Stimulated activated CD8-positive, alpha-beta memory T cell treated with anti-CD3 and anti-CD28 coated beads, Interleukin-2, amount 100 ng/mL, for 48 hours (primary cell): ENCODE measurements at places on chromosomes 12 and 14.

DNA sequence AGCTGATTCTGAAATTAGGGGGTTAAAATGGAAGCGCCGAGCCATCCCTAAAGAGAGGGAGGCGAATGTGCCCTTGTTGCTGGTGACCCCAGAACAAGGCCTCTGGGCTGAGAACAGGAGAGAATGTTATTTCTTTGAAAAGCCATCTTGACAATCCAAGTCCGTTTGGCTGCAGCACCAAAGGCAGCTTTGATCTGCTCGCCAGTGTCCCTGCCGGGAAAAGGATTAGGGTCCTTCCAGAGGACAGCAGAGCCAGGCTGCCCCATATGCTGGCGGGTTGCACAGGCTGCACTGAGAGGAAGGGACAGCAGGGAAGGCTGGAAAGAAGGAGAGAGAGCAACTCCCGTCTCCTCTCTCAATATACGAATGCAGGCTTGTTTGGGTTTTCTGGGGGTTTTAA is 141.7 kb downstream of the TMEM132C start:
- no peak for DNase-seq

GRCh38 chr14:31263485-31264133 is 56.0 kb upstream of the HECTD1 start:
- DNase-seq: no peak

DNA sequence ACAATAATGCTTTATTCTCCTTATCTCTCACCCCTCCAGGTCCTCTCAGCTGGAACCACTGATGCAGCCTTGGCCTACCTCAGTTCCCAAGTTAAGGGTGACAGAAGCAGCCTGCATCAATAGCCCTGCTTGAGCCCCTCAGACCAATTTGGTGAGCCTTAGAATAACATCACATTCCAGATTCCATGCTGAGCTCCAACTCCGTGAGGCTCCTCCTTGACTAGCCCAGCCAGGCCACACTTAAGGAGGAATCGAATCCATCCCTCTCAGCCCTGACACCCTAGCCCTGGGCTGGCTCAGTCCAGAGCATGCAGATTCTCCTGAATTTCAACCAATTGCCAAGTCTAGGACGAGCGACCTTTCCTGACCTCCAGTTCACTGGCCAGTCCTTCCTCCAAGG is 91.1 kb downstream of the ARMH4 start:
- no peak for DNase-seq

DNA sequence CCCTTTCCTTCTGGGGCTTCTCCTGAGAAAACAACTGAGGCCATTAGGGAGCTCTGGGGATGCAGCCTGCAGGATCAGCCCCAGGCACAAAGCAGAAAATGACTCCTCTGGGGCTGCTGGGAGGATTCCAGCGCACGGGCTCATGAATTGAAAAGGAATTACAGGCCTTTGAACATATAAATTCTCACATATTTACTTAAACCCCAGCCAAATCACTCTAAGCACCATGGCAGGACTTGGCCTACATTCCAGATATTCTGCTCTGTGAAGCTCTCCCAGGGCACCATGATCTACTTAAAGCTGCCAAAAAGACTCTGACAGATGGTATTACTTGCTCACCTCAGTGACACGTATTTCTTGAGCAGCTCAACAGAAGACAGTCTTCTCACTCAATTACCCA is 87.2 kb downstream of the ZFC3H1 start:
- no peak for DNase-seq

- no peak for DNase-seq
These were observed 5.7 kb downstream of the CD69 start for GRCh38 chr12:9755035-9755434.

- no peak for DNase-seq
These were observed 62.9 kb downstream of the EPS8 start for GRCh38 chr12:15726027-15726877.

DNA sequence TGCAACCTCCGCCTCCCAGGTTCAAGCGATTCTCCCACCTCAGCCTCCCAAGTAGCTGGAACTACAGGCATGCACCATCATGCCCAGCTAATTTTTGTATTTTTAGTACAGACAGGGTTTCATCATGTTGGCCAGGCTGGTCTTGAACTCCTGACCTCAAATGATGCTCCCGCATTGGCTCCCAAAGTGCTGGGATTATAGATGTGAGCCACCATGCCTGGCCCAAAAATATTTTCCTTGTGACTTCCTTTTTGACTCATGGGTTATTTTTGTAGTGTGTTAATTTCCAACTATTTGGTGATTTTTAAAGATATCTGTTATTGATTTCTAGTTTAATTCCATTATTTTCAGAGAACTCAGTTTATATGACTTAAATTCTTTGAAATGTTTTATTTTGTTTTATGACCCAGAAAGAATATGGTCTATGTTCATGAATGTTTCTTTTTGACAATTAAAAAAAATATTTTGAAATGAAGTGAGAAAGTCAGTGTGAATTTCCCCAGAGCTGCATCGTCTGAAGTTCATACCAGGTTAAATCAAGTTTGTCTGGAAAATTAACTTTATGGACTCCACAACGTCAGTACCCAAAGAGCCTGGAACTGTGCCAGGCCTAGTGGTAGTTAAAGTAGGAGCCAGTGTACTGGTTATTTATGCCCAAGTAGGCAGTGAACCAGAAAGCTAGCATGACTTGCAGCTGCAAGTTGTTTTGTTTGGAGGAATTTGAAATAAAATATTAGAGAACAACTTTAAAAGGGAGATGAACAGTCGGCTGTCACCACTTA is 2.8 kb upstream of the CDKL1 start:
- DNase-seq: no peak

DNA sequence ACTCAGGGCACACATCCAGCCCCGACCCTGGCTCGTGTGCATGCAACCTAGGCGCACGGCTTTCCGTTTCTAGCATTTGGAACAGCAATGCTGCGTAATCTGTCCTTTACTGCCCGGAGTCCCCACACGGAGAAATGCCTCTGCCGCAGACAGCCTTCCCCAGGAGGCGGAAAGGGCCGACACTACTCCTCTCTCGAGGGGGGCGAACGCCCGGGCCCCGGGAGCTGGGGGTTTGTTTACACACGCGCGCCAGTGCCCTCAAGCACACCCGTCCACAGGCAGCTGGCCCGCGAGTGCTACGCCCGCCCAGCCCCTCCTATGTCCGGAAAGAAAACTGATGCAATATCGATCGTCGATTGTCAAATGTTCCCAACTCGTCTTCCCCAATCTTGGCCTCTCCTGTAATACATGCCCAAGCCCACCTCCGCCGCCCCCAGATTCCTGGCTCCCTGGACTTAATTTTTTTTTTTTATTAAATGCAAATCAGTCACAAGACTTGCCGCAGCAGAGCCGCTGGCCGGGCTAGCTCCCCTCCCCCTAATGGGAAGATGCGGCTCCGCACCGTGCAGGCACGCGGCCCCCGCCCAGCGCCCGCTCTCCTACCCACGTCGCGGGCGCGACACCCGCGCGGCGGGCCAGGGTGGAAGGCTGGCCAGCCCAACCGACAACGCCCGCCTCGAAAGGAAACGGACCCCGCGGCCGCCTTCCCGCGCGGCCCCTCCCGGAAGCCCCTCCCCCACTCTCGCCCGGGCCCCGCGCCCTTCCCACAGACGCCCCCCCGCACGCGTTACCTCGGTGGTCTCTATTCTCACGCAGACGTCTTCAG is 642 bp downstream of the SLC38A2 start:
- DNase-seq: peak; percentile 48

- no peak for DNase-seq
These were observed 166.5 kb downstream of the ZFP36L1 start for GRCh38 chr14:68626386-68626785.

GRCh38 chr14:44979273-44979672 is 17.3 kb downstream of the TOGARAM1 start:
- DNase-seq: no peak

DNA sequence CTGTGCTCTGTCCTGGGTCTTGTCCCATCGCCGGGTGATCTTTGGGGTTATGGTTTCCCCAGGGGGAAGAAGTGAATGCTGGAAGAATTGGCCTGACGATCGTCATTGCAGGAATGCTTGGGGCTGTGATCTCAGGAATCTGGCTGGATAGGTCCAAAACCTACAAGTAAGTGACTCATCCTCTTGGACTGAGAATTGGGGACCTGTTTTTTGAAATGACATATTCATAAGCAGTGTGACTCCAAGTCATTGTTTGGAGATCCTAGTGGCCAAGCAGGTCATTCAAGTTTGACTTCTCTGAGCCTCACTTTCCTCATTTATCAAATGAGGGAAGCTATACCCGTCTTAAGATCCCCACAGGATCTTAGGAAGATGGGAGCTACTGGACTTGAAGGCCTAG is 25.8 kb downstream of the ERG28 start:
- no peak for DNase-seq

- no peak for DNase-seq
These were observed 18.0 kb upstream of the IFNG start for GRCh38 chr12:68177562-68177961.

DNA sequence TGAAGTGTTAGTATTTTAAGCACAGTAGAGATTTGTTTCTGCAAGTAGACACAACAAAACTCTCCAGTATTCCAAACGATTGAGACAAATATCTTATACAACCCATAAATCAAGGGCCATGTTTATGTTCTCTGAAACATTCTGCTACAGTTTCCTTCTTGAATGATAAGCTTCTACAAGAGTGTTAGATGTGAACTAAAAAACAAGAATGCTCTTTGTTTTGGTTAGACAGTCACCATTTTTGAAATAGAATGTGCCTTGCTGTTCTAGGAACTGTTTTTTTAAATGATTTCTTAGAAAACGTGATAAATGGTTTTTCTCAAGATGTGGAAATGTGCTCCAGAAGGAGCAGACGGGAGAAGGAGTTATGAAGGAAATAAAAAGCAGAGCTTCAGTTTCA is 1656.3 kb upstream of the FLRT2 start:
- no peak for DNase-seq

DNA sequence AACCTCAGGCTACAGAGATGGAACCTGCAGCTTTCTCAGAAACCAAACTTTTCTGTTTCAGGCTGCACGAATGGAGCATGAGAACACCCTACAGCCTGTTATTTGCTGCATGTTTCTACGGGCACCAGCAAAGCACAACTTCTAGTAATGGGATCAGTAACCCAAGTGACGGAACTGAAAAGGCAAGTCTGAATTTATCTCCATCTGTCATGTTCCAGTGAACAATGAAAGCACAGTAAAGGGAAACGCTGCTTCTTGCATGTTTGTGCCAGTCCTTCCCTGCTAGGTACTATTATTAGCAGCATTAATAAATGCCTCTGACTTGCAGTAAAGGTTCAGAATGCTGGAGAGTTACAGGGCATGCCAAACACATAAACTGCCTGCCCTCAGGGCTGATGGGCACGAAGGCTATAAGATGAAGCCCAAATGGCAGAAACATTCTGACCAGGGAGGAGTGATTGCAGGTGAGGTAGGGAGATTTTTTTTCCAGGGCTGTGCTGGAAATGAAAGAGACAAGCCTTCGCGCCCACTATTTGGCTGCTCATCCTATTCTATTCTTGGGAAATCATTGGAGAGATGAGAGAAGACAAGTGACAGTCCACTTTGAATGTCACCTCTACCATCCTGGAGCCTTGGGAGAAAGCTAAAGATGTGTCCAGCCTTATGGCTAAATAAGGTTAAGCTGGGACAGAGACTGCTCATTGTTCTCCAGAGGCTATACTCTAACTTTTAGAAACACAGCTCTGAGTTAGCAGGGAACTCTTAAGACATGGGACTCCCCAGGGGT is 100.4 kb upstream of the PLXNC1 start:
- DNase-seq: no peak

DNA sequence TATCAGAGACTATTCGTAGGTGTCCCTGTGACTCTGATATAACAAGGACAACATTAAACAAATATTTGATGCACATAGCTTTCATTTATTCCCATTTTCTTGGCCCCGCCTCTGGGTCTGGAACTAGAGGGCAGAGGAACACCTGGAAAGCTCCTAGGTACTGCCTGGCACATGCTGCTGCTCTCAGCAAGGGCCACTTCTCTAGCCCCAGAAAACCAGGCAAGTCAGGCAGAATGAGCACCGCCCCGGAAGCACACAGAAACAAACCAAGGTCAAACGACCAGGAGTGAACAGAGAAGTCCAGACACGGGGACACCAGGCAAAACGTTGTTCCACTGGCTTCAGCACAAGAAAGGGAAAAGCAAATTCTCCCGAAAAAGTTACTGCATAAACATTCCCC is 76.1 kb downstream of the TTC7B start:
- no peak for DNase-seq

- no peak for DNase-seq
These were observed 241.7 kb downstream of the AEBP2 start for GRCh38 chr12:19681007-19681406.

GRCh38 chr12:90152897-90153624 is 444.4 kb upstream of the ATP2B1 start:
- no peak for DNase-seq

DNA sequence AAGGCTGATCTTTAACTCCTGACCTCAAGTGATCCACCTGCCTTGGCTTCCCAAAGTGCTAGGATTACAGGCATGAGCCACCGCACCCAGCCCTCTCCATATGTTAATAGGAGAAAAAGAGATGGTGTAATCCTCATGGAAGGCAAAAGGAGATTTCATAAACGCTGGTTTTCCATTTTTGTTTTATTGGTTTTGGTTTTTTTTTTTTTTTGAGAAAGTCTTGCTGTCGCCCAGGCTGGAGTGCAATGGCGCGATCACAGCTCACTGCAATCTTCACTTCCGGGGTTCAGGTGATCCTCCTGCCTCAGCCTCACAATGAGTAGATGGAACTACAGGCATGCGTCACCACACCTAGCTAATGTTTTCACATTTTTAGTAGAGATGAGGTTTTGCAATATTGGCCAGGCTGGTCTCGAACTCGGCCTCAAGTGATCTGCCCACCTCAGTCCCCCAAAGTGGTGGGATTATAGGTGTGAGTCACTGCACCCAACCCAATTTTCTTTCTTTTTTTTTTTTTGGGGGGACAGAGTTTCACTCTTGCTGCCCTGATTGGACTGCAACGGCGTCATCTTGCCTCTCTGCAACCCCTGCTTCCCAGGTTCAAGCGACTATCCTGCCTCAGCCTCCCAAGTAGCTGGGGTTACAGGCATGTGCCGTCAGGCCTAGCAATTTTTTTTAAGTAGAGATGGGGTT is 8.1 kb downstream of the PTGES3 start:
- no peak for DNase-seq

GRCh38 chr14:46063872-46064271 is 587.7 kb downstream of the RPL10L start:
- no peak for DNase-seq

DNA sequence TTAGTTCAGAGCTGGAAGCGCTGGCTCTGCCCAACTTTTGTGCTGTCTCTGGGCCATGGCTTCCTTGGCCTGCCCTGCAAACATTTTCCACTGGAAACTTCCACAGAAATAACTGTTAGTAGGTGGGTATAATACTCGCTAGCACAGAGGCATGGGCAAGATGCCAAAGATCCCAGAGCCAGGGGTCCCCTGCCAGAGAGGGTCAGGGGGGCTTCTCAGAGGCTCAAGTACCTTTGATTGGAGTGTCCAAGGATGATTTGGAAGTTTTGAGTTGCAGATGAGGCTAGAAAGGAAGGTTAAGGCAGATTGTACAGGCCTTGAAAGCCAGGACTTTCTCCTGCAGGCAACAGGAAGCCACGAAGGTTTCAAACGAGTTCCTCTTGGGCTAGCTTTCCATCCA is 187.6 kb downstream of the DICER1 start:
- DNase-seq: no peak

DNA sequence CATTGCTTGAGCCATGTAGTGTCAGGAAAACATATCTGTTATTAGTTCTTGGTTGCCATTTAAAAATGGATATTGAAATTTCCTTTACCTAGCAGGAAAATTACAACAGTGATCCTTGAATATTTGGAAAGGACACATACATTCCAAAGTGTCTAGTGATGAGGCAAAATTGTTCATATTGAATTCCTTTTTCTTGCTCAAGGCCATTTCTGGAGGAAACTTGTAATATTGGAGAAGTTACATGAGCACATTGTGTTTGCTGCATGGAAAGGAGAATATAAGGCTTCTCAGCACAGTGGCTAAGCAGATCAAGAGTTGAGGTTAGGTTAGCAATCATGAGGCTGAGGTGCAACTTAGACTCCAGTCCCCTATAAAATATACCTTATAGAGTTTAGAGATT is 121.9 kb downstream of the PDE3A start:
- no peak for DNase-seq
